ENCODE measurements at places on chromosomes 2 and 18. TPM values are rescaled to one million over a fixed set of nuclear protein-coding genes. Genes with fewer than 3 reads are reported as not detected.

TRABD2A gene
- total RNA-seq: 0.53 TPM

DCTN1 gene
- total RNA-seq: 77.8 TPM

HRH4 gene
- total RNA-seq: not detected

DNAH6 gene
- 0.13 TPM for total RNA-seq

DNA sequence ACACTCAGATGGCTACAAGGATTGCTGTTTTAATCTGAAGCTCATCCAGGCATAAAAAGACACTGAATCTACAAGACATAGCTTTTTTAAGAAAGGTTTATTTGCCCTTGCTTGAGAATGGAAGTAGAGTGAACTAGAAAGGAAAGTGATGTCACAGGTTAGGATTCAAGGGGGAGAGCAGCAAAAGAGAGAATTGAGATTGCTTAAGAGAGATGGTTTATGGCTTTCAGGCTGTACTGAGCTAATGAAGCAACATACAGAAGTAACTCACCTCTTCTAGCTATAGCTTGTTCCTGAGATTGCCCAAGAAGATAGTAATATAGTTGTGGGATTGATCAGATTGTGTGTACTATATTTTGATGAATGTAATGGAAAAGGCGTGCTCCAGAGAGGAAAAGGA is 26.1 kb upstream of the ACVR2A start:
- H3K4me1 ChIP-seq: no peaks in the 10 kb centered on the region
- no peak for DNase-seq
- H3K27me3 ChIP-seq: no peaks in the 10 kb centered on the region
- no peaks in the 10 kb centered on the region for H3K36me3 ChIP-seq
- no peak overlapping the region for H3K4me3 ChIP-seq

DNA sequence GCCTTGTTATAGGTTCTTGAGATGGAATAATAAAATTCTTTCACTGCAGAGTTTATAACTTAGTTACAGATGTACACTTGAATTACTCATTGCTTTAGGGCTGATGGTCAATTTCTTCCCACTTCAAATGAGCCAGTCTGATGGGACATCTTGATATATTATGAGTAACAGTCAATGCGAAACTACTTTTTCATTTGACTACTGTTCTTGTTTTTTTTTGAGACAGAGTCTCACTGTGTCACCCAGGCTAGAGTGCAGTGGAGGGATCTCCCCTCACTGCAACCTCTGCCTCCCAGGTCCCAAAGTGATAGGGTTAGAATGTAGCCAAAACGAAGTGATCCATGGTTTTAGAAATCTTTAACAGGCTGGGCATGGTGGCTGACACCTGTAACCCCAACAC is 57.1 kb downstream of the ST3GAL5 start:
- H3K27ac ChIP-seq: no peak overlapping the region
- no peaks in the 10 kb centered on the region for H3K36me3 ChIP-seq
- no peaks in the 10 kb centered on the region for H3K27me3 ChIP-seq
- no peaks in the 10 kb centered on the region for H3K4me1 ChIP-seq
- no peak overlapping the region for H3K4me3 ChIP-seq
- no peak for DNase-seq

GRCh38 chr2:222623756-222624309 is 32.1 kb downstream of the FARSB start:
- H3K27me3 ChIP-seq: no peaks in the 10 kb centered on the region
- H3K4me1 ChIP-seq: no peaks in the 10 kb centered on the region
- H3K36me3 ChIP-seq: peaks cover 17% of the 10 kb centered on the region
- no peak for DNase-seq

- no peaks in the 10 kb centered on the region for H3K36me3 ChIP-seq
- no peaks in the 10 kb centered on the region for H3K4me1 ChIP-seq
- no peak overlapping the region for H3K27ac ChIP-seq
Observed at GRCh38 chr18:39167990-39168389, 1602.4 kb upstream of the CELF4 start.

- H3K27ac ChIP-seq: no peak overlapping the region
- DNase-seq: no peak
- no peaks in the 10 kb centered on the region for H3K4me1 ChIP-seq
- no peaks in the 10 kb centered on the region for H3K36me3 ChIP-seq
- no peak overlapping the region for H3K4me3 ChIP-seq
Observed at GRCh38 chr18:35564795-35565453, 16.6 kb upstream of the GALNT1 start.

DNA sequence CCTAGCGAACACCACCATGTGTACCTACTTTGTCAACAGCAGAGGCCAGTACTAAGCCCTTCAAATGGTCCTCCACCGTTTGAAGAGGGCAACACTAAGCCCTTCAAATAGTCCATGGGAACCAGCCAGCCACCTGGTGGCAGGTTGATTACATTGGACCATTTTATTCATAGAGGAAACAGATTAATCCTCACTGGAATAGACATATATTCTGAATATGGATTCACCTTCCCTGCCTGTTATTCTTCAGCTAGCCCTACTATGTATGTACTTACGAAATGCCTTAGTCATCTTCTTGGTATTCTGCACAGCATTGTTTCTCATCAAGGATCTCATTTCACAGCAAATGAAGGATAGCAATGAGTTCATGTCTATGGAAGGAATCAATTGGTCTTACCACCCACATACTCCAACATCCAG is 10.0 kb upstream of the ZNF396 start:
- H3K36me3 ChIP-seq: no peaks in the 10 kb centered on the region
- no peak for DNase-seq

DNA sequence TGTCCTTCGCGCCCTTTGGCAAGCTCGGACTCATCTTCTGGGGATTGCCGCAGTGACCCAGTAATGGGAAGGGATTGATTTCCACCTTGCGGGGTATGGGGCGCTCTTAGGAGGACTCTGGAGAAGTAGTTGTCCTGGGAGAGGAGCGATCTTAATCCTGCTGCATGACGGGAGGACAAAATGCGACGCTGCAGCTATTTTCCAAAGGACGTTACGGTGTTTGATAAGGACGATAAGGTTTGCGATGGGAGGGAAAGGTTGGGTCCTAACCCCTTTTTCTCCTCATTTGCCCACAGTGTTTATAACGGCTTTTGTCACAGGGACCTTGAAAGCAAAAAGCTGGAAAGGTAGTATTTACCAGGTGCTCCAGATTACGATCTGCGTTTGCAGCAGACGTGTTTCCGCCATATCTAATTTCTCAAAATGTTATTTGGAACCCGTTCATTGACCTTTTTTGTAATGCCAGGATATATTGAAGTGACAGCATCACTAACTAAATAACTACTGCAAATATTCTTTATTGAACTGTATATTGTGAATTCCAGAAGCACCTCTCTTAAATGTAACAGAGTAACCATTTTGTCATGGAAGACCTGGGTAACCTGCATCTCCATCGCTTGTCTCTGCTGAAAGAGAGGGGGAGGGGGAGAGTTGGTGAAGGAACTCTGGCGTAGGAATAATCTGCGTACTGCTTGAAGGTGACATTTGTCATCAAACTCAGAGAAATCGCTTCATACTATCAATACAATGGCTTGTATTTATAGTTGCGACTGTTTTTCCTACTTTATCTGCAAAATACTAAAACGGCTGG is 590 bp downstream of the MDH1 start:
- peak overlapping the region; percentile 83 for H3K27ac ChIP-seq
- no peaks in the 10 kb centered on the region for H3K27me3 ChIP-seq
- peak overlapping the region; percentile 74 for H3K4me3 ChIP-seq
- DNase-seq: no peak
- H3K4me1 ChIP-seq: peaks cover 14% of the 10 kb centered on the region
- H3K36me3 ChIP-seq: peaks cover 16% of the 10 kb centered on the region

DNA sequence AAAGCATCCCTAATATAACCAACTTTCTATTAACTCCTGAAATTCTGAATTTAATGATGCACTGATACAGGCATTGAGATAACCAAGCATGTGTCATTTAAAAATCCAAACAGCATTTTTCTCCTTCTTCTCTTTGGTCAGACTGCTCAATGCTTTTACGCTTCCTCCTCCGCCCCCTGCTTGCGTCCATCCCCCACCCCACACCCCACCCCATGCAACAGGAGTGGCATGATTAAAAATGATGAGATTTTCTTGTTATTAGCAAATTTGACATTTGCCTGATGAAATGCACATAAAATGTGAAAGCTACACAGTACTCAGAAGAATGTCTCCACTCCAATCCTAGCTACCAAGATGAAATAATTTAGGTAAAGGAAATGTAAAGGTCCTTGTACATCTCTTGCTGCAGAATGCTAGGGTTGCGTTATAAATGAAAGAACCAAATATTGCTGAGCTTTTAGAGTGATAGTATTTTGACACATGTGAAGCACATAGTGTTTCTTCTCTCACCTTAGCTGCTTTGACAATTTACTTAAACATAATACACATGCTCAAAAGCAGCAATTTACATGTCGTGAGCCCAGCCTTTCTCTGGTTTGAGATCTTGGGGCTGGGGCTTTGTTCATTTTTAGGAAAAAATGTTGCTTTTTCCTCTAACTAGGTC is 263.8 kb downstream of the MEIS1 start:
- peaks cover 8% of the 10 kb centered on the region for H3K4me1 ChIP-seq
- H3K27ac ChIP-seq: peak overlapping the region; percentile 76
- H3K36me3 ChIP-seq: no peaks in the 10 kb centered on the region
- no peaks in the 10 kb centered on the region for H3K27me3 ChIP-seq

- H3K4me3 ChIP-seq: peak overlapping the region; percentile 47
- no peak for DNase-seq
- H3K36me3 ChIP-seq: no peaks in the 10 kb centered on the region
- H3K27ac ChIP-seq: peak overlapping the region; percentile 86
- H3K4me1 ChIP-seq: no peaks in the 10 kb centered on the region
Observed at GRCh38 chr2:69013840-69014821, 1.2 kb downstream of the ANTXR1 start.

GRCh38 chr2:236956641-236957040 is 129.0 kb upstream of the COPS8 start:
- H3K27me3 ChIP-seq: no peaks in the 10 kb centered on the region
- no peak overlapping the region for H3K27ac ChIP-seq
- H3K4me3 ChIP-seq: no peak overlapping the region

DNA sequence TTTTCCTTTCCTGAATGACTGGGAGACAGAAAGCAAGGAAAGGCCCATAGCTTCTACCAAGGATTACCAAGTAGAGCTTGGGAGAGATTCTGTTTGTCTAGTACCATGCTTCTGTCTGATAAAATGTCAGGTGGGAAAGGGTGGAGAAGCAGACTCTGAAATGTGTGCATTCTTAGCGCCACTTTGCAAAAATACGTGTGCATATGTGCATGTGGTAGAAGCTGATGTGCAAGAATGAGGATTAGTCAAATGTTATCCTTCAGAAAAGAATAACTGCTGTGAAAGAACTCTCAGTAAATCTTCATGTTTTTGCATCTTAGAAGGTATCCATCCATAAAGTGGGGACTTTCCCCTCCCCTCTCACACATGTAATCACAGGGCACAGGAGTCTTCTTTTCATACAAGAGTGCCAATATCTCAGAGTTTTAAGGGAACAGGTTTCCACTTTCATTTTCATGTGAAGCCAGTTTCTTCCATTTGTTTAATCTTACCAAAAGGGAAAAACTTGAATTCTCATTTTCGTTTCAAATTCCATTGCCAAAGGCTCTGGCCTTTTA is 15.4 kb upstream of the DGKD start:
- DNase-seq: no peak
- H3K4me3 ChIP-seq: no peak overlapping the region
- no peaks in the 10 kb centered on the region for H3K27me3 ChIP-seq
- H3K36me3 ChIP-seq: no peaks in the 10 kb centered on the region
- no peak overlapping the region for H3K27ac ChIP-seq

GRCh38 chr2:1598800-1599199 is 145.5 kb downstream of the PXDN start:
- H3K27me3 ChIP-seq: no peaks in the 10 kb centered on the region
- peaks cover 5% of the 10 kb centered on the region for H3K4me1 ChIP-seq
- H3K36me3 ChIP-seq: no peaks in the 10 kb centered on the region
- no peak overlapping the region for H3K4me3 ChIP-seq
- no peak overlapping the region for H3K27ac ChIP-seq

DNA sequence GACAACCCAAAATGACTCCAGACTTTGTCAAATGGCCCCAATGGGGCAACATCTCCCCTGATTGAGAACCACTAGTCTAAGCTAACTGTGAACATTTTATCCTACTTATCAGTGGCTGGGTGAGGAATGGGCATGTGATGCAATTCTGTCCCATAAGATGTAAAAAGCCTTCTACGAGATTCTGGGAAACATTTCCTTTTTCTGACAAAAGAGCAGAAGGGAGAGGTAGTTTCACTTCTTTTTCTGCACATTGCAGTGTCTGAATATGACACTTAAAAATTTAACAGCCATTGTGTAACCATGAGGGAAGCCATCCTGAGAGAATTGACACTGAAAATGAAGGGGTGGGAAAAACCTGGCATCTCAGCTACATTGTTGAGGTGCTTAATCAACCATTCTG is 17.3 kb upstream of the MARCHF4 start:
- DNase-seq: no peak
- no peaks in the 10 kb centered on the region for H3K36me3 ChIP-seq
- no peak overlapping the region for H3K27ac ChIP-seq
- H3K4me3 ChIP-seq: no peak overlapping the region
- no peaks in the 10 kb centered on the region for H3K4me1 ChIP-seq

DNA sequence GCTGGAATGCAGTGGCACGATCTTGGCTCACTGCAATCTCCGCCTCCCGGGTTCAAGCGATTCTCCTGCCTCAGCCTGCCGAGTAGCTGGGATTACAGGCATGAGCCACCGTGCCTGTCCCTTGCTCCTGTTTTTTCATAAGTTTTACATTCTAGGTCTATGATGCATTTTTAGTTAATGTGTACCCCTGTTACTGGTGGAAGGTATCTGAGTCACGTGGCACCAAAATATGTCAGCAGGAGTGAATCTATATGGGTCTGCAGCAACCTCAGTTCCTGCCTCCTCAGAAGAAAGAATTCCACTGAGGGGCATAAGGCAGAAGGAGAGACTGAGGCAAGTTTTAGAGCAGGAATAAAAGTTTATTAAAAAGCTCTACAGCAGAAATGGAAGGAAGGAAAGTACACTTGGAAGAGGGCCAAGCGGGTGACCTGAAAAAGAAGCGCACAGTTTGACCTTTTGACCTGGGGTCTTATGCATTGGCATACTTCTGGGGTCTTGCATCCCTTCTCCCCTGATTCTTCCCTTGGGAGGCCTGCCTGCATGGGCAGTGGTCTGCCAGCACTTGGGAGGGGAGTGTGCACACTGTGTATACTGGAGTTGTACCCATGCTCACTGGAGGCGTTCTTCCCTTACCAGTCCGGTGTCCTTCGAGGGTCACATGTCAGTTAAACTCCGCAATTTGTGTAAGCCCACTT is 1.1 kb upstream of the MFSD2B start:
- no peaks in the 10 kb centered on the region for H3K36me3 ChIP-seq
- H3K4me1 ChIP-seq: peaks cover 20% of the 10 kb centered on the region
- no peak overlapping the region for H3K27ac ChIP-seq
- DNase-seq: no peak

DNA sequence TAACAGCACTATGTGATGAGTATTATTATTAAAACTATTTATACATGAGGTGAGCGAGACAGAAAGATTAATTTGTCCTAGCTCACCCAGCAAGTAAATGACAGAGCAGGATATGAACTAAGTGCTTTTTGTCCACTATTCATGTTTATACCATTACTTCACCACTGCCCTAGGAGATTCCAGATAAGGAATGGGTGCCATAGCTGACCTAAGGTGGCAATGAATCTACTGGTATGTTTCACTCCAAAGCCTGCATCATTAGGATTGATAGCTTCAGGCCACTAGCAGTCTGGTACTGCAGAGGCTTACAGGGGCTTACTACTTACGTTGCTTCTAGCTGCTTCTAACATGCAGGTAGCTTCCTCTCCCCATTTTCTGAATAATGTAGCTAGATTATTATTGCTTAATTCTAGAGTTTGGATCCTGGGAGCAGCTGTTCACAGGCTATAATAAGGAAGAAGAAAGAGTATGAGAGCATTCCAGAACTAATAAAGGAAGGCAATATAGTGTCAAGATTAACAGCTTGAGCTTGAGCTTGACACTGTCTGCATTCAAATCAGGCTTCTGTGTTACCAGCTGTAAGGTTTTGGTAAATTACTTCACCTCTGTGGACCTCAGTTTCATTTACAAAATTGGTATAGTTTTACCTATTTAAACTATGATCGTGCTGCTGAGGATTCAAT is 153.7 kb downstream of the GALNT3 start:
- H3K27me3 ChIP-seq: no peaks in the 10 kb centered on the region
- no peaks in the 10 kb centered on the region for H3K4me1 ChIP-seq
- DNase-seq: no peak
